Stimulated activated CD8-positive, alpha-beta memory T cell treated with anti-CD3 and anti-CD28 coated beads, Interleukin-4, amount 100 ng/mL, for 1 hour (primary cell): ENCODE measurements at places on chromosomes 4 and X.

- DNase-seq = no peak
These were observed 1.7 kb downstream of the PDGFC start for GRCh38 chr4:156969911-156970310.

DNA sequence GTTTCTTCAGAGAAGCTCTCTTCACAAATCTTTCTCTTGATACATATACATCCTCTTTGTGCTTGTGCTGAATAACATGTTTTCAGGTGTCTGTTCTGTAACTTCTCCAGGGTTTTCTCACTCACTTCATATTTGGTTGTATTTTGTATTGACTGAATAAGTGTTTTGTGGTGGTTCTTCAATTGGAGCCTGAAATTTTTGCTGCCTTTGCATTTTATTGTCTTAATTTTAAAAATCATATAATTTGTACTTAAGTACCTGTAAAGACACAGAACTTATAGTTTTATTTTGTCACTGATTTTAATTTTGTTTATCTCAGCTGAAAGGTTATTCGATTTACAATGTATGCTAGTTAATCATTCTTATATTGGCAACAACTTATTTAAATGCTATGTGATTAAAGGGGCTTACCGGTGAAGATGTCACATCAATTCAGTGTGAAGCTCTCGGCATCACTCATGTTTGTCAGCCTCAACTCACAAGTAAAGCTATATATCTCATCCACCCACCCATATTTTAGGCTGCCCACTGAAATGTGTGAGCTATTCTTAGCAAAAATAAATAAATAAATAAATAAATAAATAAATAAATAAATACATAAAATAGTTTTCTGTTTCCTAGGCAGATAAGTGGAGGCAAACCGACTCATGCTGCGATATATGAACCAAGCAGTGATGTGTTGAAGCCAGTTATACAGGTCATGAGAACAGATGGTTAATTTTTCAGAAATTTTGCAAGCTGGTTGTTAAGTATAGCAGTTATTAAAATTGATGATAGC is 76.4 kb upstream of the FSTL5 start:
- DNase-seq = no peak

DNA sequence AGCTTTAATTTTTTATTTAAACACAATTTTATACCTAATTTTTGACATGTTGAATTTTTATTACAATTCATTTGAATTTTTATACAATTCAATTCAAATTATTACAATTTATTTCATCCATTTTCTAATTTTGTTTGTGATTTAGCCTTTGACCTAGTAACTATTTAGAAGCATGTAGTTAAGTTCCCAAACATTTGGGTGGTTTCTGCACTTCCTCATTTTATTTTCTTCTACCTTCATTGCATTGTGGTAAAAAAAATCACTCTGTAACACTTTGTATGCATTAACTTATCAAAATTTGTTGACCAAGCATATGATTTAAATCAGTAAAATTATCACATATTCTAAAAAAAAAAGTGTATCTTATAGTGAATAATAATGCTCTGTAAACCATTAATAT is 928.9 kb downstream of the ARAP2 start:
- no peak for DNase-seq

DNA sequence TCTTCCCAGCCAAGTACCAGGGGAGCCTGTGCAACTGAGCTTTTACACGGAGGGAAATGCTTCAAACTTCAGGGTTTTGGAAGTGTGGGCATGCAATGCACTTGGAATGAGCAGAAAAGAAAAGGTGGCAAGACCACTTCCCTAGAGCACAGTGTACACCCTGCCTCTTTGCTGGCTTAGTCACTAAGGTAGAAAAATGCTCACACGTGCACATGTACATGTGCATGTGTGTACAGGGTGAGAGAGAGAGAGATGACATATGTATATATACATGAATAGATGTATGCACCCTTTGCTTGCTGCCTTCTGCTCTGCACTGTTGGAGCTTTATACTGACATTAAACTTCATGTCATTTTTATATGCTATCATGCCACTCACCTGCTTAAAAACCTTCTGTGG is 7.9 kb upstream of the KLF3 start:
- DNase-seq = no peak
